NCI-H1694 (cell line): ENCODE measurements at places on chromosomes 7 and 10.

- DNase-seq = no peak
Measured at GRCh38 chr7:42080841-42081586, 156.0 kb downstream of the GLI3 start.

- no peak for DNase-seq
Measured at GRCh38 chr7:47345857-47346298, 236.0 kb downstream of the TNS3 start.

- no peak for DNase-seq
Measured at GRCh38 chr10:92681306-92681834, 8.4 kb upstream of the HHEX start.

GRCh38 chr10:32318476-32318896, 28.5 kb downstream of the EPC1 start:
- no peak for DNase-seq
